Esophagus squamous epithelium (tissue), 5 donors: ENCODE measurements at places on chromosomes 13 and 19.
A peak's percentile ranks its signal among the peaks of the same experiment; 100 is the strongest.

DNA sequence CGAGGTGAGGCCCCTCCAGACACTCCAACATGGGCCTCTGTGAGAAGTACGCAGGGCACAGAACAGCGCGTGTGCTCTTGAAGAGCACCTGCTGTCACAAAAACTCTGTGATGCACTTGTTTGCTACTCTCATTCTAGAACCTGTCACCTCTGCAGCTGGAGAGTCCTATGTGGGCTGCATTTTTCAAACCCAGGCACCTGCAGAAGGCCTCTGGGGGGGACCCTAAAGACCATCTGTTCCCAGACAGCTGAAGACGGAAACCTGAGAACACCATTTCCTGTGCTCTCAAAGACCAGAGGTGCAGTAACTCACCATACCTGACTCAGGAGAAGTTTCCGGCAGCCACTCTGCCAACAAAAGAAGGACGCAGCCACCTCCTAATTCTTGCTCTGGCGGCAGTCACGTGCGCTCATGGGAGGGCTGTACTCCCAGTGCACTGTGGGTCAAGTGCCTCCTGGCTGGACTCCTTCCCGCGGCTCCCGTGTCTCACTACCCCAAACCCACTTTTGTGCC, 28.1 kb downstream of the RANBP3 start:
- no peak for DNase-seq

DNA sequence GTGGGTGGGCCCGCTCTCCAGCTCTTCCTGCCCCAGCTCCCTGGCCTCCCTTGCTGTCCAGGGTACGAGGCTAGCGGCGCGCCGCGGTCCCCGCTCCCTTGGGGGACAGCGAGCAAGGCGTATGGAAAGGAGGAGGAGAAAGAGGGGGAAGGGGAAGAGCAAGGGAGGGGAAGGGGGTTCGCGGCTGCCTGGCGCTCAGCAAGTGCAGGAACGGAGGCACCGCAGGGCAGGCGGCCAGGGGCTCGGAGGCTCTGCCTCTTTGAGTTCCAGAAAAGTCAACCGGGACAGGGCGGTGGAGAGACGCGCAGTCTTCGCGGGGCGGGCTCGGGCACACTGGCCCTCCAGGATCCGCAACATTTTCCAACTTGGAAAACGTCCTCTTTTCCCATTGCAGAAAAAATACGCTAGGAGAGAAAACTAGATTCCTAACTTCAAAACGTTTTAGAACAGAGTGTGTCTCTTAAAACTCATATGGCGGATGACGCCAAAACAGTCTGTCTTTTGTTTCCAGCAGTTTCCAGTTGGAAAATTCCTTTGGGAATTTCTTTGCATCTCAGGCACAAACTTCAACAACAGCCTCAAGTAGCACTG, 23.1 kb upstream of the TNFRSF19 start:
- no peak for DNase-seq

GRCh38 chr19:940591-941291, 14.9 kb downstream of the ARID3A start:
- DNase-seq = no peak

GRCh38 chr19:41621654-41622053, 5.2 kb downstream of the CEACAM4 start:
- DNase-seq = no peak

DNA sequence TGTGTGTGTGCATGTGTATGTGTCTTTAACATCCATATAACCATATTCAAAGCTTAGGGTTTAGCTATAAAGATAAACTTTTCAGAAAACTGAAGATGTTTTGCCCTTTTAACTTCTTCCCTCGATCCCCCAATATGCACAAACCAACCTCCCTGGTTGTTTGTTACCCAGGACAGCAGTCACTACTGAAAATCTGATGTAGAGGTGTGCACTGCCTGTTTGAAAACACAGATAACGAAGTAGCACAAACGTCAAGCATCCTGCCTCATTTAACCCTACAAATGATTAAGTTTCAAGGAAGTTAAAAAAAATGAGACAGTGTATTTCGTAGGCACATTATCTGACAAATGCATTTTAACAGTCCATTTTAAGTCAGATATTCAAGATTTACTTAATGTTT, 3.6 kb downstream of the TNFSF11 start:
- no peak for DNase-seq

DNA sequence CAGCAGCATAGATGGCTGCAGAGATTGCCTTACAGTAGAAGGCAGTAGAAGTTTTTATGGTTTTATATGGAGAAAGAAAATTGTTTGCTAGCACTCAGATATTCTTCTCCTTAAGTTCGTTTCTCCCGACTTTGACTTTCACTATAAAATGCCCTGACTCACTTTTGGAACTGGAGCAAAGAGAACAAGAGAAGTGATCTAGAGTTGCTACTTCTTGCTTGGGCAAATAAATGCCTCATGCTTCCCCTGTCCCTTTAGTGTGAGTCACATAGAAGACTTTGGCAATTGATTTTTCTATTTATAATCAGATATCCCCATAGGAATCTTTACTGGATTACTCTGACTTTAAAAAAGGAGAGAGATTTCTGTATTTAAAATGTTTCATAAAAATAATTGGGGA, 46.9 kb downstream of the ITGBL1 start:
- no peak for DNase-seq

DNA sequence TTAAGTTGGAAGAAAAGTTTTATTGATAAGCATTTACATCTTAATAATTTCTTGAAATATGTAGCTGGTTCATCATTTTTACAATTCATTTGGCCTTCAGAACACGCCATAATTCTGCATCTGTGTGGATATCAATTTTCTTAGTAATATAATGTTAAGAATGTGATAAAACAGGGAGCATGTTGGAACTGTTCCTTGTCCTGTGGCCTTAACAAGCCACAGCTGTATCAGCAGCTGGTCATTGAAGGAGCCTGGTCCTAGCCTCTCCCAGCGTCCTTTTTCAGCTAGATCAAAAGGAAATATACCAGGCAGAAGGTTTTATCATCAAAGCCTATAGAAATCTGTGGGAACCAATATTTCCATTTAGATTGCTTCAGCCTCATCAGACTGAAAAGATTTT, 421.8 kb downstream of the SPRY2 start:
- DNase-seq = no peak

DNA sequence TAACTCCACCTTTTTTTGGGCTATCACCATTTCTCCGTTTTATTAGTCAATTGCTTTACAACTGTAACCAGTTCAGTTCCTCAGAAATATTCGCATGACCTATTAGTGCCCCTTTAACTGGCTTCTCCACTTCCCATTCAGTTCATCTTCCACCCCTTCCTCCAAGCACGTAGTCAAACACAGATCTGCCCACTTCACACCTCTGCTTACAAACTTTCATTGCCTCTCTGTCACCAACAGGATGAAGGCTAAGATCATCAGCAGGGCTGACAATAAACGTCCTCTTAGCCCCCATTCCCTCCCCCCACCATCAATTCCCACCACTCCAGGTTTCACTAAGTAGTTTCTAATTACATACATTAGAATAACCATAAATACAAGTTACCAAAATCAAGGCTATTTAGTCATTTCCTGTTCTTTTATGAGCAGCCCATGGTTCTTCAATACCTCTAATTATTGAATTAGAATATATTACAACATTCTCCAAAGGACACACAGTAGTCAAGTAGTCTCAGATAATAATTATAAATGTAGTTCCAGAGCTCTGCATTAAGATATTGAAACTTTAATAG, 95.7 kb downstream of the SPRY2 start:
- no peak for DNase-seq

DNA sequence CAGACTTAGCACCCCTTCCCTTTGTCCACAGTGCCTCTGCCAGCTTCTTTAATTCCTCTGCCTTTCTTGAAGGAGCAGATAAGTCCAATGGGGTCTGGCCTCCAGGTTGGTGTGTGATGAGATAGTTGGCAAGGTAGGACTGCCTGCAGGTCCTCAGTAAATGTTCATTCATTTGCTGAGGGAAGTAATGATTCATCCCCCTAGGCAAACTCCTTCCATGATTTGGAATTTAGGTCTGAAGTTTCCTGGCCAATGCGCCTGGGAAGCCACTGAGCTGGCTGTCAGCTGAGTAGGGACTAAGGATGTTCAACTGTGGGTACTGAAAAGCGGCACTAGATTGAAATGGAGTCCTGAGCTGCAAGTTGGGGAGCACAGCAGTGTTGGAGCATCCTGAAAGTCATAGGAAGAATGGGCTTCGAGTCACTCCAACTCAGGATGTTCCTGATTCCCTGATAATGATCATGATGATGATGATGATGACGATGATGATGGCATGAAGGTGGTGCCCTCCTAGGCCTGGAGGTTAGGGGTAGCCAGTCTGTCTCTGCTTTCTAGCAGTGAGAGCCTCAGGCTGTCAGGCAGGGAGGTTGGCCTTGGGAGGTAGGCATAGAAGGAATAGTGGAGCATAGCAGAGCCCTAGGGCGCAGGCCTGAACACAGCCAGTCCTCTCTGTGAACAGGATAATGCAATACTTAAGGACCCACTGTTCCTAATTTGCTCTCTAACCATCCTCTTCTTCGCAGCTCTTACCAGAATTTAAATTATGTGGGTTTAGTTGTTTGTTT, 44.7 kb downstream of the COL4A2 start:
- no peak for DNase-seq

GRCh38 chr13:97359181-97360057, 74.5 kb upstream of the RAP2A start:
- no peak for DNase-seq

DNA sequence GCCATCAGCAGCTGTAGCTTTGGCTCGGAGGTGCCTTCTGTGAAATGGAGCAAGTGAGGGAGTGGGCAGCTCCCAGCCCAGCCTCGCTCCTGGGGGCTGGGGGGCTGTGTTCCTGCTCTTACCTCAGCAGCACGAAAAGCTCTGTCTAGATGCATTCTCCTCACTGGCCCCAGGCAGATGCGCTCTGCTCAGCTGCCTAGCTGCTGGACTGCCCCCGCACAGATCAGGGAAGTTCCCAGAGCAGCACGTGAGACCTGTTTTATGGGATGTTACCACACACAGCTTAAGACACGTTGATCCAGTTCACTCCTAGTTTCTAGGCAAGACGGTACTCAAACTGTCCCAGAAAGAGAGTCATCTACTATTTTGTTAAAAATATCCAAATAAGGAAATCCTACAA, 13.6 kb downstream of the LCP1 start:
- no peak for DNase-seq

DNA sequence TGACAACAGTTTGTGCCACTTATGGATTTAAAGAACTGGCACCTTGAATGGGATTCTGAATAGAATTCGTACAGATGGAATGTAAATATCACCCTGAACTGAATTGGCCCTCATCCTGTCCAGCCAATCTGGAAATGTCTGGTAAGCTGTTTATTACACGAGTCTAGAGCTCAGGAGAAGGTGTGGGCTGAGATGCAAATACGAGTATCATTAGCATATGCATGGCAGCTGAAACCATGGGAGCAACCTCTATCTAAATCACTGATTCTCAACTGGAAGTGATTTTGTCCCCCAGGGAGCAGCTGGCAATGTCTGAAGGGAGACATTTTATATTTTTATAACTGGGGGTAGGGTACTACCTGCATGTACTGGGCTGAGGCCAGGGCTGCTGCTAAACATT, 15.6 kb upstream of the VWA8 start:
- DNase-seq = no peak

DNA sequence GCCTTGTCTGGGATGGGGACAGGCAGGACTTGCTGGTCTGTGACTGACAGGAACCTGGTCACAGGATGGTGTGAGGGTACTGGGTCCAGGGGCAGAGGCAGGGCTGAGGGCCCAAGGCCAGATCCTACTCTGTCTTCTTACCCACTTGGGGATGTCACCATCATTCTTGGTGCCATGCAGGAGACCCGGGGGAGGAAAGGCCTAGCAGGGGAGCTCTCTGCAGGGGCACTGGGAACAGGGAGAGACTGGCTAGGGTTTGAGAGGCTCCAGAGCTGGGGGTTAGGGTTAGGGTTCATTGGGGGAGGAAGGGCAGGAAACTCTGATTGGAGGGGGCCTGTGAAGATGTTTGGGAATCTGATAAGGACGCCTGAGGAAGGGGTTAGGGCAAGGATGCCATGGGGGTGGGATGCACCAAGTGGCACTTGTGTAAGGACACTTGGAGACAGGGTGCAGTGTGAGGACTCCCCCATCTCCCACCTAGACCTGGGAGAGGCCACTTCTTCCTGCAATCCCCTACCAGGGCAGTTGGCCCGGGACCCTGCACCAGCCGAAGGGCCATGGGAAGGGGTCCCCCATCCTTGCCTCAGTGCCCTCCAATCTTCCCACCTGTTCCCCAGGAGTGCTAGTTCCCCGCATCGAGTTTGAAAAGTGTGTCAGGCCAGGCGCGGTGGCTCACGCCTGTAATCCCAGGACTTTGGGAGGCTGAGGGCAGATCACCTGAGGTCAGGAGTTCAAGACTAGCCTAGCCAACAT, 6.9 kb downstream of the PRR36 start:
- no peak for DNase-seq

GRCh38 chr19:47047763-47048405, 540 bp downstream of the TMEM160 start:
- peak; percentile 31 for DNase-seq

GRCh38 chr13:34758628-34759027, 183.4 kb upstream of the NBEA start:
- DNase-seq = no peak

DNA sequence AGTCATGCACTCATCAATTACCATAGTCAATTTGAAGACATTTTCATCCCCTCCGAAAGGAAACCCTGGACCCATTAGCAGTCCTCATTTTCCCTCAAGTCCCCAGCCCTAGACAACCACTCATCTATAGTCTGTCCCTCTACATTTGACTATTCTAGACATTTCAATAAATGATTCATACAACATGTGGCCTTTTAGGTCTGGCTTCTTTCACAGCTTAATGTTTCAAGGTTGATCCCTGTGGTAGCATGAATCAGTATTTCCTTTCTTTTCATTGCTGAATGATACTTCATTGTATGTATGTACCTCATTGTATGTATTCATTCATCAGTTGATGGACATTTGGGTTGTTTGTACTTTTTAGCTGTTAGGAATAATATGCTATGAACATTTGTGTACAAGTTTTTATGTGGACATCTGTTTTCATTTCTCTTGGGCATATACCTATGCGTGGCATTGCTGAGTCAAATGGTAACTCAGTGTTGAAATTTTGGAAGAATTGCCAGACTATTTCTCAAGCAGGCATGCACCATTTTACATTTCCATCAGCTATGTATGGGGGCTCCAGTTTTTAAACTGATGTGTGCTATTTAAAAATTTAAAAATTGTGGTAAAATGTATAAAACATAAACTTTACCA, 18.4 kb downstream of the SPATA13 start:
- DNase-seq = no peak

DNA sequence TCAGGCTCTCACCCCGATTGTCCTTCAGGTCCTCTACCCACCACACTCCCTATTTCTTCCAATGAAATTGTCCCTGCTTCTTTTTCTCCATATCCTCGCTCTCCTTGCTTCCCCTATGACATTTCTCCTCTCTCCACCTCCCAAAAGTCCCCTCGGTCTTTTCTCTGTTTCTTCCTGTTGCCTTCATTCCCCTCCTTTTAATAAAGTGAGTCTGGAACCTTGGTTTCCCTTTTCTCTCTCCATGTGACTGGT, 676 bp upstream of the ZNF574 start:
- DNase-seq = no peak

GRCh38 chr19:14758816-14759215, 19.5 kb downstream of the ADGRE2 start:
- DNase-seq = no peak

GRCh38 chr13:24922387-24922744, 158.4 kb downstream of the RNF17 start:
- no peak for DNase-seq

- no peak for DNase-seq
Measured at GRCh38 chr19:18386543-18387271, 749 bp downstream of the GDF15 start.

- no peak for DNase-seq
Measured at GRCh38 chr13:31957772-31958171, 73.8 kb upstream of the FRY start.
